ENCODE measurements at places on chromosomes 16 and 17.
A peak's percentile ranks its signal among the peaks of the same experiment; 100 is the strongest.

- DNase-seq: no peak
Measured at GRCh38 chr16:13953501-13953900, 33.5 kb downstream of the ERCC4 start.

DNA sequence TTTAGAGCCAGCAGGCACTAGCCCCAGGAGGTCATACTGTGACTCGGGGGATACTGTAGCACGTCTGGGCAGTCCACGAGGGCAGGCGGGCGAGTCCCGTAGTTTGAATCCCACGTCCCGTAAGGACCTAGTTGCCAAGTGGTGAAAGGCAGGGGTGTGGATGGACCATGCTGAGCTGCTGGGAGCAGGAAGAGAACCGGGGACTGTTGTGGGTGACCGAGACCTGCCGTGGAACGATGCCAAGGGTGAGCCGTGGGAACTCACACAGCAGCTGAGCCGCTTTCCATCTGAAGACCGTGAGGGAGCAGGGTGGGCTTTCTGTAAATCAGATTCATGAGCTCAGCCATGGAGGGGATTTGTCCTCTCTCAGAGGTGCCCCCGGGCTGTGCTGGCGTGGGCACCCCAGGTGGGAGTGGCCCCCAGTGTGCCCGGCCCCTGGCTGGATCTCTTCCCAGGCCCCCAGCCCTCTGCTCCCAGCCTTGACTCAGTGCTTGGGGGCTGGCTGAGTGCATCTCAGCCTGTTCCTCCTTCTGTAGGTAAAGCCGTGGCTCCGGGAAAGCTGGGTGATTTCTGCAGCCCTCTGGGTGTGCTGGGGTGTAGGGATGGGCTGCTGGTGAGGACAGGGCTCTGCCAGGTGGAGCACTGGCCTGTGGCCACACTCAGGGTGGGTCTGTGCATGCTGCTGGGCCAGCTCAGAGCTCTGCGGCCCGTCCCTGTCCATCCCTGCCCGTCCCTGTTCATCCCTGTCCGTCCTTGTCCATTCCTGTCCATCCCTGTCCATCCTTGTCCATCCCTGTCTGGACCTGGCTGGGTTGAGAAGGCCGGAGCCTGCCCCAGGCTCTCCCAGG is 13.6 kb downstream of the ASPSCR1 start:
- DNase-seq: no peak

DNA sequence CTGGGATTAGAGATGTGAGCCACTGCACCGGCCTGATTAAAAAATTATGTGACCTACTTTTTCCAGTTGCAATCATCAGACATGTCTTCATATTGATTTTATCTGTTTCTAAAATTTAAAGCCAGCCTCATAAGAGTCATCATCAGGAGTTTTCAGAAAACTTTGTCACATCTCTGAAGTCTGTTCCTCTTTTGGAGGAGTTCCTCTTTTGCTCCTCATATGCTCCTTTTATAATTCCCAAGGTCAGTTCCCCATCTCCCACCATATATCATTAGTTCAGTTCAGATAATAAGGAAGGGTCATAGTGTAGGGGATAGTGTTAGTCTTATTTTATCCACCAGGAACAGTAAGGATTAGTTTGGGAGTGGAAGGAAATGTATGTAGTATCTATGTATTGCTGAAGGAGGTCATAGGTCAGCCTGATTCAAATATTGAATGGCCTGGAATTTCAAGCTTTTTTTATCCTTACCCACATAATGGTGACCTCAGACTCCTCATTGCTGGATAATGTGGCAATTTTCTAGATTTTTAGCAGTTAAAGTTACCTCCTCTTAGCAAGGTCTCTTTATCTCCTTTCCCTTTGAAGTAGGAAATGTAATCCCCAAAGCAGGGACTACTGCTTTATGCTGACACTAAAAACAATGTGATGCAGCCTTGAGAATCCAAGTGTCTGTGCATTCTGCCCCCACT is 13.8 kb upstream of the DUSP14 start:
- DNase-seq: no peak

DNA sequence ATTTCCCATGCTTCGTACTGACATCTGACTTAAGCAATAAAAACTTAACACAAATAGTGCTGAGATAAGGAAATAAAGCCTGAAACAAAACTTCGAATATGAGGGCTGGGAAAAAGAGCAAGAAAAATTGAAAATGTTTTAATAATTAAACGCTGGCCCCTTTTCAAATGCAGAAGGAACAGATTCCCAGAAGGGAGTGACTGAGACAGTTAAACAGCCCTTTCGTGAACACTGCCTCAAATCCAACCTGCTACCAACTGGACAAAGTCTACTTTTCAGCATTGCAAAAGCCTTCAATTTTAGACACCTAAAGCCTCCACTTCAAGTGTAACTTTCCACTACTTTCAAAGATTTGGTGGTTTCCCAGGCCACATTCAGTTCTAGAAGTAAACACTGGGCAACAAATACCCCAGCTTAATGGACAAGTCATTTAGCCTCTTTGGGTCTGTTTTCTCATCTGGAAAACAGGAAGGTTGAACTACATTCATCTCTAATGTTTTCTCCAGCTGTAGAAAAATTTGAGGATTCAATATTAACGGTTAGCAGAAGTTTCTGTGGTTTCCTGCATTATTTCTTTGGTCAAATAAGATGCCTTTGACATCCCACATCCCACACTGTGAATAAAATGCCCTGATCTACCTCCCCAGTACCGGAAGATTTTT is 11.8 kb downstream of the RFFL start:
- DNase-seq: no peak

GRCh38 chr17:39261286-39261685 is 35.5 kb upstream of the STAC2 start:
- peak; percentile 19 for DNase-seq

DNA sequence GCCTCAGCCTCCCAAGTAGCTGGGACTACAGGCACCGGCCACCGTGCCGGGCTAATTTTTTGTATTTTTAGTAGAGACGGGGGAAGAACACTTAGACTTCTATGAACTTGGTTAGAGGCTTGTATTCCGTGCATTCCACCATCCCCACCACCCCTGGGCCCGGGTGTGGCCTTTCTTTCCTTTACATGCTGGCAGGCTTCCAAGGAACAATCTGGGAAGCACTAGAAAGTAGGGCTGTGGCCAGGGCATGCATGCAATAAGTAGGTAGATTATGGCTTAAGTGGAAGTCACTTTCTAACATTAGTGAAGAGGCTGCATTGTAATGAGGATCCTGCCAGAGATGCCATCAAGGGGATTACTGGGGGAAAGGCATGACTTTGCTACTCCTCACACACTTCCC is 171.6 kb downstream of the SHISA6 start:
- DNase-seq: no peak

DNA sequence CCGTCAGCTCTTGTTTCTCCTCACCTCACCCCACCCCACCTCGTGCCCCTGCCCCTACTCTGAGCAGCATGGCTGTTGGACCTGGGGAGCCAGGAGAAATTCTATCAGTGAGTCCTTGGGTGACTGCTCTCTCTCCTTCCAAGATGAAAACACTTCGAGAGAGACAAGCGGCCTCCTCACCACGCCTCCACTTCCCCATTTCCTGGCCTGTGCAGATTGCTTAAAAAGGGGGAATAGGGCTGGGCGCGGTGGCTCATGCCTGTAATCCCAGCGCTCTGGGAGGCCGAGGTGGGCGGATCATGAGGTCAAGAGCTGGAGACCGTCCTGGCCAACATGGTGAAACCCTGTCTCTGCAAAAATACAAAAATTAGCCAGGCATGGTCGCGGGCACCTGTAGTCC is 9.5 kb downstream of the DLX4 start:
- DNase-seq: no peak

All from CD4-positive, alpha-beta T cell treated with Interleukin-15 for 1 hour (primary cell).